ENCODE measurements at places on chromosomes 3 and 15. TPM values are rescaled to one million over a fixed set of nuclear protein-coding genes. Genes with fewer than 3 reads are reported as not detected.

The C3orf80 gene
- 0.41 TPM for total RNA-seq

The PLS1 gene
- 26.4 TPM for total RNA-seq

DNA sequence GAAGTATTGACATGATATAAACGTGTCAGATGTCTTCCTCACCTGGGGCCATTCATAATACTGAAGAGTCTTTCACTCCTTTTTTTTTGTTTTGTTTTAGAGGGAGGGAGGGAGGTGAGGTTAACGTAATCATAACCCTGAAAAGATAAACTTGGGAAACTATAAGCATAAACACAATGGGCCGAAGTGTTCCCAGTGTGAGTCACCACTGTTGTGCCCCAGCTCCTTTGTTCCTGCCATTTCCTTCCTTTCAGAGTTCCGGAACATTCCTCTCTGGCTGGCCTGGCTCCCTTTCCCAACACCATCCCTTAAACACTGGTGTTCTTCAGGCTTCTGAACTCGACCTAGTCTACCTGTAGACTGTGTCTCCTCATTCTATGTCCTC is 18.6 kb downstream of the PLD1 start:
- DNase-seq = no peak

DNA sequence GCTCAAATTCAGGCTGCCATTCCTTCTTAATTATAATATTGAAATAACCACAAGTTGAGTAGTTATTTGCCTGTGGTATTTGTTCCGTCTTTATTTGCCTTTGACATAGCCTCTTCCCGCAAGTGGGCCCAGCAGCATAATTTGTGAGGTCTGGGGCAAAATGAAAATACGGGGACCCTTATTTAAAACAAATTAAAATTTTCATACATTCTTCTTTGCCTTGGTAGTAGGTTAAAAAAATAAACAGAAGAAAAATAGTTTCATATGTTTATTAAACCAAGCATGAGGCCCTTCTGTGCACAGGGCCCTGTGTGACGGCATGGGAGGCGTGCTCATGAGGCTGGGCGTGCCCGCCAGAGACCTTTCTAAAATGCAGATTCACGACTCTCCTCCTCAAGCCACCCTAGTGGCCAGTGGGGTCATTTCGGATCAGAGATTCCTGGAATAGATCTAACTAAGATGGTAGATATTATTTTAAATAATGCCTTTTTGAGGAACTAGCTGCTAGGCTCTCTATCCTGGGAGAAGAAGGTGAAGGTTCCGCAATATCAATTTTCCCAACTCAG is 35.4 kb downstream of the MASP1 start:
- DNase-seq = no peak

The CYP19A1 gene
- not detected for total RNA-seq

DNA sequence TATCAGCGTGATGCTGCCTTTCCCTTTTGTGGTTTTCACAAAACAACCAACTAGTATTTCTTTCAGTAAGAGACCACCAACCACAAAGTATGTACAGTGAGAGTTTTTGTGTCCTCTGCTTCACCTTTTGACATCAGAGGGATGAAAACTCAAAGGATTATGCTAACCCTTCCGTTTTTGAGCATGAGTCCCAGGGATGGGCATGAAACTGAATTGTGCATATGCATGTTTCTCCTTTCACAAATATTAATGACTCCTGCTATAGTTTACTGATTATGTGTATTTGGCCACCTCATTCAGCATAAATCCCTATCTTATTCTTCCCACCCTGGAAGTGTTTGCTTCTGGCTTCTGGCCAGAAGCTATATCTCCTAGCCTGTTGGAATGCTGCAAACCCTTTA is 59.2 kb downstream of the RSRC1 start:
- DNase-seq = no peak
